ENCODE measurements at places on chromosomes 4 and X. TPM values are rescaled to one million over a fixed set of nuclear protein-coding genes. Genes with fewer than 3 reads are reported as not detected.

DNA sequence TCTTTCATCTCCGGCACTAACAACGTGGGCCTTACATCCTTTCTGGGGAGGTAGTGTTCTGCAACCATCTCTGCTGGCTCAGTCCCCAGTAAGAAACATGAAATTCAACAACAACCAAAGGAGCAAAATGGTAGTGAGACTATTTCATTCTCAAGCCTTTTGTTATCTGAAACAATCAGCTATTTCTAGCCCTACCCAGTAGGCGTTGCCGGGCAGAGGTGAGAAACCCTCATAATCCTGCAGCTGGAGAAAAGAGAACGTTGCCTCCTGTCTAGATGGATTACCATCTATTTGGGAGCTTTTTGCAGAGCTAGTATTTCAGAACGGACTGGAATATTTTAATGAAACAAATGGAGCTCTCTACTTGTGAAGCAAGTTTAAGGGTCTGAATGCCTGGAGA lies 66.4 kb upstream of the GPR174 start:
- DNase-seq, result no peak

GRCh38 chrX:40872351-40872750 lies 137.0 kb upstream of the MED14 start:
- no peak for DNase-seq

GRCh38 chrX:114071412-114071811 lies 512.5 kb upstream of the HTR2C start:
- no peak for DNase-seq

DNA sequence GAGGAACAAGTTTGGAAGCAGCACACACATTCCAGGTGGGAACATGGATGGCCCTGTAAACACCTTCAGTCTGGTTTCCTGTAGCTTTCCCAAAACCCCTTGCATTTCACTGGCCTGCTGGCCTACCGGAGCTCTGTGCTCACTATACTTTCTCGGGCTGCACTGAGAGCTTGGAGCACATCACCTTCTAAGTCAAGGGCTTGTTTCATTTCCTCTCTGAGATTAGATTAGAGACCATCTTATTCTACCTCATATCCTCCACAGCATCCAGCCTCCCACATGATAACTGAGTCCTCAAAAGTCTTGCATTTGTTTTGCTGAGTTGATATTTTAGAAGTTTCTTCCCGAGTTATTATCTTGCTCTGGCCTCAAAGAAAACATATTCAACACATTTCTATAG lies 147.7 kb downstream of the RASL11B start:
- DNase-seq, result no peak

DNA sequence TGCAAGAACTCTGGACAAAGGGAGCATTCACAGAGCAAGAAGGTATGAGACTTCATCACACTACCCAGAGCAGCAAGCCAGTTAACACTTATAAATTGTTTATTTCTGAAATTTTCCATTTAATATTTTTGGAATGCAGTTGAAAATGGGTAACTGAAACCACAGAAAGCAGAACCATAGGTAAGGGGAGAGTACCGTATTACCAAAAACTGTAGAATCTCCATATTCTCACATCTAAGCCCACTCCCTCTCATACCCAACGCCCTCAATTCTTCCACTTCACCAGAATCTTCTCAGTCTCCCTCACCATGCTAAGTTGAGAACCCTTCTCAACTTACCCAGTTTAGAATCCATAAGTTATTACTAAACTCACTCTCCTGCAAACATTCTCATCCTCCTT lies 277.8 kb downstream of the SPOCK3 start:
- no peak for DNase-seq

DNA sequence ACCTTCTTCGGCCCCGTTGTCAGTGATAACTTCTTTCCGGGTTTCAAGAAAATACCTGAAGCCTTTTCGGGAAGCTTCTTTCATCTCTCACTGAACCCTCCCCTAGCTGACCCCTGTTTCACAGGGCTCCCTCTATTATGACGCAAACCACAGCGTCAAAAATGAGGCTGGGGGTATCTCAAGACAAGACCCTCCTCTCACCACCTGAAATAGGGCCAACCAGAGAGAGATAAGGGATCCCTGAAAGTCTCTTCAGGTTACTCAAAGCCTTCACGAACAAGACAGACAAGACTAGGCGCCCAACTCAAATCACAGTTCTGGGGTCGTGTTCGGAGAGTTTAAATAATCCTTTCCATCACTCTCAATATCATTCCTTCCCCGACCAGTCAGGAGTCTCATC lies 1.2 kb downstream of the PHF8 start:
- DNase-seq, result no peak

- DNase-seq, result no peak
These were observed 33.9 kb downstream of the PDK3 start for GRCh38 chrX:24498975-24499374.

GRCh38 chrX:1358793-1359476 lies 22.4 kb downstream of the IL3RA start:
- DNase-seq, result no peak

RAB41 gene
- not detected for total RNA-seq

JAKMIP1 gene
- 0.37 TPM for total RNA-seq

RS1 gene
- not detected for total RNA-seq

SMIM10 gene
- 4.1 TPM for total RNA-seq
